ENCODE measurements at places on chromosomes 6 and 20. TPM values are rescaled to one million over a fixed set of nuclear protein-coding genes. Genes with fewer than 3 reads are reported as not detected.

Gene MLN
- not detected for total RNA-seq

Gene TINAG
- total RNA-seq: not detected

Gene CPNE5
- total RNA-seq: not detected

DNA sequence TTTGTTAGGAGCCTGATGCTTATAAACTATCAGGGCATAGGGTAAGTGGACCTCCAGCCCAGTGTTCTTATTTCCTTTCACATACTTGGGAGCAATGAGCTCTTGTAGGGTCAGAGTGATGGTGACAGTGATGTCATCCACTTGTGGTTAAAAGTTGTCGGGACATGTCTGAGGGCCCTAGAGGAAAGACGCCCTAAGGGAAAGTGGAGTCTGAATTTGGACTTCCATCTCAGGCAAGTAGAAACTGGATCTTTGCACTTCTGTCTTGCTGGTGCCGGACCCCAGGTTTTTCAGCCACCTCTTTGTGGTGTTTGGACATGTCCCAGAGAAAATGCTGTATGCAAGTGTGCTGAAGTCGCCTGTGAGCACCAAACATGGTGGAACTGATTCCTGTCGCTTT lies 900.5 kb downstream of the C6orf118 start:
- peaks cover 7% of the 10 kb centered on the region for H3K4me1 ChIP-seq
- no peak overlapping the region for H3K27ac ChIP-seq
- DNase-seq: no peak
- H3K36me3 ChIP-seq: peaks cover 7% of the 10 kb centered on the region
